Testis (tissue), 5 donors: ENCODE measurements at places on chromosomes 7 and 10. TPM values are rescaled to one million over a fixed set of nuclear protein-coding genes. Genes with fewer than 3 reads are reported as not detected.

DNA sequence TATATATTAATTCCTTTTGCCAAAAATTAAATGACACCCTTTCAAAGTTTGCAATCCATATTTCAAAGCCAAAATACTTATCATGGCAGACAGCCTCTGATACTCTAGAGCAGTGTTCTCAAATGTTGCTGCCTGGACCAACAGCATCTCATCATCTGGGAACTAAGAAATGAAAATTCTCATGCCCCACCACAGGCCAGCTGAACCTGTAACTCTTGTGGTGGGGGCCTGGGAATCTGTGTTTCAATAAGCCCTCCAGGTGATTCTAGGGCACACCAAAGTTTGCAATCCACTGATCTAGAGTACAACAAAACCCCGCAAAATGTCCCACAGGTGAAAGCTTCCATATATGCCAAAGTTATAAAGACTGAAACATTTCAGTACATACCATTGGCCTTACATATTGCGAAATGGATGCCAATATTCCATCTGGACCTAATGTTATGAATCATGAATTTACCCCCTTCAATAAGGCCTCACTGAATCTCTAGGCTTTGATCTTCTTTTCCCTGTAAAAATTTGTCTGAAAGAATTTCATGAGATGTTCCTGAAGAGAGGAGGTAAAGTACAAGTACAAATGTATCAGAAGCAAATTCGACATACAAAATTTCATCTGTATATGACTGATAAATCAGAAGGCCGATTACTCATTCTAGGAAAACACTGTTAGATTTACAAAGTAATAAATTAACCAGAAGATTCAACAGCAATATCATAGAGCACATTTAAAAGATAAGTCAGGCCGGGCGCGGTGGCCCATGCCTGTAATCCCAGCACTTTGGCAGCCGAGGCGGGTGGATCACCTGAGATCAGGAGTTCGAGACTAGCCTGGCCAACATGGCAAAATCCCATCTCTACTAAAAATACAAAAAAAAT, 25.3 kb upstream of the EPC1 start:
- no peak for DNase-seq

- no peak for DNase-seq
Measured at GRCh38 chr10:114623155-114623554, 34.9 kb downstream of the ABLIM1 start.

DNA sequence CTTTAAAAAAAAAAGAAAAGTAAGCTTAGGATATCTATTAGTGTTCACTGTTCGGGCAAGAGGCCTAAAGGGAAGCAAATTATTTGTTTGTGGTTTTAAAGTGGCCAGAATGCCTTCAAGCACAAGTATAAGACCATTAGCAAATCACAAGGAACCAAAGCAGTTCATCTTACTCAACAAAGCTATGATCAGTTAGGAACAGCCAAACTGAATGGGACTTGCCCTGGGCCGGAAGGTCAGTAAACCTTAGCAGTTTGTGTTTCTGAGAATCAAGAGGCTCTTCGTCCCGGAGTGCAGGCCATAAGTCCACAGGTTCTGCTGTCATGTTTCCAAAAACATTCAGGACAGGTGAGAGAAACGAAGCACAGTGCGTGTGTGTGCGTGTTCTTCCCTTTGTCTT, 4.5 kb downstream of the FBXW4 start:
- DNase-seq: no peak

GRCh38 chr10:74925291-74925690, 98.9 kb downstream of the KAT6B start:
- no peak for DNase-seq

BCAP29 gene
- 134 TPM for total RNA-seq
